ENCODE measurements at places on chromosomes 2 and 18.

- no peak for DNase-seq
These were observed 879.8 kb downstream of the SOCS6 start for GRCh38 chr18:71168557-71169145.

- no peak for DNase-seq
These were observed 71.2 kb downstream of the CTAGE1 start for GRCh38 chr18:22346401-22346952.

GRCh38 chr2:217740178-217740577 lies 262.6 kb downstream of the TNS1 start:
- DNase-seq, result no peak

DNA sequence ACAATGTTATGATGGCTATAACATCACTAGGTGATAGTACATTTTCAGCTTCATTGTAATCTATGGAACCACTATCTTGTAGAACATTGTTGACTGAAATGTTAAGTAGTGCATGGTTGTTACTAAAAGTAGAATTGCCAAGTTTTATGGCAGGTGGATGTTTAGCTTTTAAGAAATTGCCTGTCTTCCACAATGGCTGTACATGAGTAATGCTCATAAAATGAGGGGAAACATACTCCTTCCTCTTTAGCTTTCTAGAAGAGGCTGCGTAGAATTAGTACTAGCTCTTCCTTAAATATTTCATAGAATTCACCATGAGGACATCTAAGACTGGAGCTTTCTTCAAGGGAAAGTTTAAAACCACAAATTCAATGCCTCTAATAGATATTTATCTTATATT lies 161.0 kb downstream of the TPGS2 start:
- DNase-seq, result no peak

DNA sequence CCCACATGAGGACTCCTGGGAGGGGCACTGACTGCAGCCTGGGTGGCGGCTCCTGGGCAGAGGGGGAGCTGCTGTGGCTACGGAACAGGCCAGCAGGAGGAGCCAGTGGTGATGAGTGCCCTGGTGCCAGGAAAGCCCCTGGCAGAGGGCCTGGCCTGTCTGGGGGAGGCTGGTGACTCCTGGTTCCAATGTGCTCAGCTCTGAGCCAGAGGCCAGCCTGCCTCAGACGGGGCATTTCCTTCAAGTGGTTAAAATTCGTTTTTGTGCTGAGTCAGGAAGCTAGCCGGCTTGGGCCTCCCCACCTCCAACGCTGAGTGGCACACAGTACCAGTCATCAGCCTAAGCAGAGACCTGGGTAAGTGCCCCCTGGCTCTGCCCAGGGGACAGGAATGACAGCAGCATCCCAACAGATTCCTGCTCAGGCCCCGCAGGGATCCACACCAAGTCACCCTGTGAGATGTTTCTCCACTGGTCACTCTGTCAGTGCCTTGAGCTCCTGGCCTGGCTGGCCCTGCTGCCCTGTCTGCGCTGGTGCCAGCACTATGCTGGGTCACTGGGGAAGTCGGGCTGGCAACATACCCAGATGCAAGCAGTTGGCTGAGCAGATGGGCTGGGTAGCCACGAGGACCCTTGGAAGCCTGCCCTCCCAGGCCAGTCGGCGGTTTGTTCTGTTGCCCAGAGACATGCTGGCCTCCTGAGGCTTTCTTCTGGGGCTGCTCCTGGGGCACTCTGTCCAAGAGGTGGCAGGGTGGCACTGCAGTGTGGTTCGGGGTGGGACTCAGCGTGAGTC lies 7.1 kb upstream of the KLF11 start:
- DNase-seq, result no peak

DNA sequence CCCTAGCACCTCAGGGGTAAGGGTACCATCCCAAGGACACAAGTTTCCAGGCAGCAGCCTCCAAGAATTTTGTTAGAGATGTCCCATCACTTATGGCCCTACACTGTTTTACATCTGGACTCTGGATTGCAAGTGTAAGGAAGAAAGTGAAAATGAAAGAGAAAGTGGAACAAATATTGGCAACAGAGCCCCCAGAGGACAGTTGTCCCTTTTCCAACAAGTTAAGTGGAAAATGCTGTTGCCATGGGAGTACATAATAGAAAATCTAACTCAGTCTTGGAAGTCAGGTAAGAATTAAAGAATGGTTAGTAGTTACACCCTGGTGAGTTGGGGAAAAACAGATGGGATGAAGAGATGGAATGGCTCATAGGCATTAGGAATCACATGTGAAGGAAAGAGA lies 50.6 kb downstream of the TTC21B start:
- DNase-seq, result no peak

DNA sequence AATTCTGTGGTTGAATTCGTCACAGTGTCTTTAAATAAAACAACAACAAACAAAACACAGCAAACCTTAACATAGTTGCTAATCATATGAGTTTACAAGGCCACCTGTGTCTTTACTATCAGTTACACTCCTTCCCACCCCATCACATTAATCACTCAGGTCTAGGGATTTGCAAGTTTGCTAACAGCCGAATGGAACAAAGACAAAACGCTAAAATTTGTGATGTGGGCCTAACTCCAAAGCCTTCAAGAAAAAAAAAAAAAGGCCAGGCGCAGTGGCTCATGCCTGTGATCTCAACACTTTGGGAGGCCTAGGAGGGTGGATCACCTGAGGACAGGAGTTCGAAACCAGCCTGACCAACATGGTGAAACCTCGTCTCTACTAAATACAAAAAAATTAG lies 566 bp upstream of the POLI start:
- DNase-seq, result no peak

DNA sequence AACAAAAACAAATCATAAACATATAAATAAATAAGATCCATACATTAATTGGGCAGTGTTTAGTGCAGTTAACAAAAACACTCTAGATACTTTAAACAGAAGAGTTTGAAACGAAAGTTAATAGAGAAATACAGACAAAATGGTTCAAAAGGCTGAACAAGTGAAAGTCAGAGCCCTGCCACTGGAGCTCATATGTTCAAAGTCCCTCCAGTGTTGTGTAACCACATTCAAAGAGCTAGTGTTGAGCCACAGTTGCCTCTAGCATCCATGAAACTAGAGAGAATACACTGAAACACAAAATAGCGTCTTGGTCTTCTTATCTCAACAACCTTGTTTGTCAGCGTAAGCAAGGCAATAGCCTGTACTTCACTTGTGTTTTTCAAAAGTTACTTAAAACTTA lies 1309.8 kb upstream of the NRXN1 start:
- DNase-seq, result no peak

DNA sequence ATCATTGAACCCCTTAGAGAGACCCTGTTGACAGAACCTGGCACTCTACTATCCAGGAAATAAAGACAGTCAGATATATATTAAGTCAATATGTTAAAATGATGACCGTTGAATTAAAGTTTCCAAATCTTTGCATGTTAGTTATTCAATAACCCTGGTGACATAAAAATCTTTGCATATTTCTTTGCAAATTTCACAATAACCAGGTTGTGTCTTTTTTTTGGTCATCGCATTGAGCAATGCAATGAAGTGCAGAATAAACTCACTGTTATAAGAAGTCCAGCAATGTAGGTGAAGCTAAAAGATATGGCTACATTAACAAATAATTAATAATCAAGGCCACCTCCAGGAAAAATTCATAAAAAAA lies 596.9 kb downstream of the NYAP2 start:
- DNase-seq, result no peak

DNA sequence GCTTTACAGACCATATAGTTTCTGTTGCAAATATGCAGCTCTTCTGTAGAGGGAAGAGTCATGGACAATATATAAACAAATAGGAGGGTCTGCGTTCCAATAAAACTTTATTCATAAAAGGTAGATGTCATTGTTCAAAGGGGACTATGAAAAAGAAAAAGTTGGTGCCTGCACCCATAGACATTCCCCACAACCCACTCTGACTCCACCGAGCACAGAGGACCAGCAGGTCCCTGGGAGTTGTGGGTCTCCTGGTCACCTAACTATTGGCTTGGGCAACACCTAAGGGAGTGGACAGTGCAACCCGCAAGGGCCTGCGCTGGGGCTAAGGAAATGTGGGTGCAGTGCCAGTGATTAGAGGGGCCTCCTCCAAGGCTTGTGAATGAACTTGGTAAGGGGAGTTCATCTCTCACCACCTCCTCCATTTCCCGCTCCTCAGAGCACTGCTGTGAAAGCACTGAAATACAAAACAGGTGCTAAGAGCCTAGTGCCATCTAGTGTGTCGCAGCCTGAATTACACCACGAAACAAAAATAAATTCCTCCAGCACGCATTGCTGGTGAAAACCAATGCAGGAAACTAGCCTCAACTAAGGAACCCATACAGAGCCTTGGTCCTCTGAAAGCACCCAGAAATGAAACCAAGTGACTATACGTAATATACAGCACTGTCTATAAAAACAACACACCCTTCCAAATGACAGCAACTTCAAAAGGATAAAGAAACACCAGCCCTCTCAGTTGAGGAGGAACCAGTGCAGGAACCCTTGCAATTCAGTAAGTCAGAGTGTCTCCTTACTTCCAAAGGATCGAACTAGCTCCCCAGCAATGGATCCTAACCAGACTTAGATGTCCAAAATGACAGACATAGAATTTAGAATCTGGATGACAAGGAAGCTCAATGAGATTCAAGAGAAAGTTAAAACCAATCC lies 166.6 kb downstream of the RNF144A start:
- no peak for DNase-seq

GRCh38 chr18:50961974-50962373 lies 5.9 kb upstream of the ELAC1 start:
- DNase-seq, result no peak

DNA sequence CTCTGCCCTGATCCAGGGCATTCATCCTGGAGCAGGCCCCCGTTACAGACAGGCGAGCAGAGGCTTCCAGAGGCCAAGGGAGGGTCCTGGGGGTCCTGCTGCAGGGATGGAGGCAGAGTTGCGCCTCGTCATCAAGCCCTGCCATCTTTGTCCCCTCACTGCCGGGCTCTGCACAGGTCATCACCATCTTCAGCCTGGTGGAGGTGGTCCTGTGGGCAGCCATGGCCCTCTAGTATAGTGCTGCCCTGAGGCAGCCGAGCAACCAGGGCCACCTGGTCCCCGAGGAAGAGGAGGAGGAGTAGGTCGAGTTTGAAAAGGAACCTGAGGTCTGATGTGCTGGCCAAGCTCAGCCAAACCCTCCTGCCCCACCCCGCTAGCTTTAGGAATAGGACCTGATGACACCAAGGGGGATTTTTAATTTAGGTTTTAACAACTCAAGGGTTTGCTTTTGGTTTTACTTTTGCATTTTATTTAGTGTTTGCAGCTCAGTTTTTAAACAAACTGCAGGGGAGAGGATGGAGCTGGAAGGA lies 8.8 kb upstream of the ALPI start:
- DNase-seq, result no peak

DNA sequence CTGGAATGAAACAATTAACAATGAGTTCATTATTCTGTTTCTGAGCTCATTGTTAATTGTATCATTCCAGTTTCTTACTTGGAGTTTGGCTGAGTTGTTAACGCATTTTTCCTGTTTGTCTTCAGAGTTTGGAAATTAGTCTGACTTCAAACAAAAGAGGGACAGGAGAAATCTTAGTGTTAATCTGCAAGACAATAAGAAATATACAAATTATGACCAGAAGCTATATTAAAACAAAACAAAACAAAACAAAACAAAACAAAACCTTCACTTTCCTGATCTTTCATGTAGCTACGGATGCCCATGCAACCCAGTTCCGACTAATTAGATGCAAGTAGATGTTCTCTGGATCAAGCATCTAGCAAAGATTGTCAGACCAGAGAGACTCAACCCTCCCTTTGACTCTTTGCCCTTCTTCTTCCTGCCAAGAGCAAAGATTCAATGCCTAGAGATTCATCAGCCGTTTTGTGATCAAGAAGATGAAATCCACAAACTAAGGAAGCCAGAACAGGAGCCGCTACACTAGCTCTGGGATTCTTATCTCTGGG lies 686.2 kb upstream of the FSHR start:
- no peak for DNase-seq

GRCh38 chr2:138030459-138030858 lies 66.2 kb downstream of the HNMT start:
- DNase-seq, result peak; percentile 30

DNA sequence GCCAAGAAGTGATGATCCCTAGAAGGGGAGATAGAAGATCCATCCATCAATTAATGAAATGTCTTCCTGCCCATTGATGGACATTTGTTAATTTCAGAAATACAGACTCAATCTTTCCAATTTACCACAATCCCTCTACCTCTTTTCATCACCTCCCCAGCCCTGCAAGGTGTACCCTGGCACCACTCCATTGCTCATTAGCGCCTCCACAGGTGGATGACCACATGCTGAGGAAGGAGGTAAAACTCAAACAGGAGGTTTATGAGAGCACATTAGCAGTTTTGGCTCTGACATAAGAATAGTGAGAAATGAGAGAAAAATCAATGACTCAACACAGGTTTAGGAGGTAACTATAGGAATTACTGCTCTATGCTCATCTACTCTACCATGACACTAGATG lies 208.0 kb downstream of the C1D start:
- no peak for DNase-seq

GRCh38 chr2:238127165-238128060 lies 11.1 kb upstream of the KLHL30 start:
- DNase-seq, result no peak

DNA sequence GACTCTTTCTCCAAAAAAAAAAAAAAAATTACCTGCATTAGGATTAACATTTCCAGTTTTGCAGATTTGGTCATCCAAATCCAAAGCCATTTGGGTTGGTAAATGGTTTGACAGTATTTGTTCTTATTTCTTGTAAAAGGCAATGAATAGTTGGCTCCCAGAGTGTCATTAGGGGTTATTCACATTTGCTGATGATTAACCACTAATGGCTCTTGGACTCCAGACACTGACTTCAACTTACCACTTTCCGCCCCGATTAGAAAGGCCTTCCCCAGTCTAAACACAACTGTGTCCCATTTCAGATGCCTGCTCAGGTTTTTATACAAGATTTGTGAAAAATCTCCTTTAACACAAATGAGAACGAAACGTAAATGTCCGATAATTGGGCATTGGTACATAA lies 9.6 kb upstream of the TGIF1 start:
- DNase-seq, result no peak

DNA sequence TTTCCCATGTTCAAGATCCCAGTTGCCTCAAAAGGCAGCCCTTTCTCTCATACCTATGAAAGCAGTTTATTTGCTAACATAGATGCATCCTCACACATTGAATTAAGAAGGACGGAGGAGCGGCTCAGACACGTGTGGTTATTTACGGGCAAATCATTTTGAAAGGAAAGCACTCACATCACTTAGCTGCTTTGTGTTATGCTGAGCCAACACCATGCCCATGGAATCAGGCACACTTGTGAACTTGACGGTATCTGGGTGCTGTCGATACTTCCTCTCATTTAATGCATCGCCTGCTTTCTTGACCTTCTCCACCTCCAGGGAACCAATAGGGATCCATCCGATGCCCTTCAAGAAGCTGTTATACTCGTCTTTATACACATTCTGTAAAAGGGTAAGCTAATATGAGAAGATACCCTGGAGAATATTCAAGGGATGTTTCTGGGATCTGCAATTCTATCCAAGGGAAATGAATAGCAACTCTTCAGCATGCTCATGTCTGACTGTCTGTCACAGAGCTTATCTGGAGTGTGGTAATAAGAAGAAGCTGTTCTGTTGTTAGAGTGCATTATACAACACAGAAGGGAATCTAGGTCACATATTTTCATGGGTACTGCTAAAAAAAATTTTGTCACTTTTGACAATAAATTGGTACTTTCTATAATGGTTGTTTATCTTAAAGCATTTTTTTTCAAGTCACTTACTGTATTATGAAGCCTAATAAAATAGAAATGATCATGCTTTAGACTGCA lies 63.3 kb downstream of the NEB start:
- DNase-seq, result no peak

GRCh38 chr2:173258701-173259100 lies 96.0 kb upstream of the CDCA7 start:
- no peak for DNase-seq

GRCh38 chr18:60266558-60266957 lies 106.0 kb downstream of the MC4R start:
- no peak for DNase-seq
